GM23248 (cell line): ENCODE measurements at places on chromosomes 13 and 19. TPM values are rescaled to one million over a fixed set of nuclear protein-coding genes. Genes with fewer than 3 reads are reported as not detected.

GRCh38 chr13:79560954-79561353 lies 80.0 kb downstream of the NDFIP2 start:
- peaks cover 19% of the 10 kb centered on the region; the same call in 1 of the 2 replicates for H3K36me3 ChIP-seq
- H3K27ac ChIP-seq: no peak overlapping the region
- no peaks in the 10 kb centered on the region for H3K27me3 ChIP-seq
- no peak overlapping the region for H3K4me3 ChIP-seq
- no peaks in the 10 kb centered on the region for H3K4me1 ChIP-seq
- DNase-seq: no peak

- H3K4me3 ChIP-seq: no peak overlapping the region
- H3K27ac ChIP-seq: peak overlapping the region; percentile 87
- H3K4me1 ChIP-seq: peaks cover 13% of the 10 kb centered on the region
- no peaks in the 10 kb centered on the region for H3K27me3 ChIP-seq
- 0 out of 2 replicates have a peak, but pooled peaks cover 3% of the 10 kb centered on the region for H3K36me3 ChIP-seq
Measured at GRCh38 chr13:27264648-27265047, 6.0 kb upstream of the RASL11A start.

GRCh38 chr13:110329258-110329657 lies 22.2 kb downstream of the COL4A2 start:
- peaks cover 55% of the 10 kb centered on the region for H3K4me1 ChIP-seq
- H3K4me3 ChIP-seq: no peak overlapping the region

GRCh38 chr19:28785971-28786370 lies 427.0 kb downstream of the UQCRFS1 start:
- no peaks in the 10 kb centered on the region for H3K4me1 ChIP-seq
- H3K27me3 ChIP-seq: 0 out of 2 replicates have a peak, but pooled peaks cover 10% of the 10 kb centered on the region
- no peaks in the 10 kb centered on the region for H3K36me3 ChIP-seq
- no peak overlapping the region for H3K27ac ChIP-seq
- no peak overlapping the region for H3K4me3 ChIP-seq
- no peak for DNase-seq

- peaks cover 1% of the 10 kb centered on the region; the same call in 1 of the 2 replicates for H3K27me3 ChIP-seq
- H3K4me1 ChIP-seq: no peaks in the 10 kb centered on the region
- H3K36me3 ChIP-seq: no peaks in the 10 kb centered on the region
- no peak overlapping the region for H3K27ac ChIP-seq
- H3K4me3 ChIP-seq: no peak overlapping the region
- DNase-seq: no peak
Measured at GRCh38 chr13:36665630-36666029, 8.2 kb upstream of the SERTM1 start.

GRCh38 chr13:33441015-33441414 lies 155.5 kb upstream of the STARD13 start:
- no peaks in the 10 kb centered on the region for H3K36me3 ChIP-seq
- no peak overlapping the region for H3K27ac ChIP-seq
- H3K27me3 ChIP-seq: no peaks in the 10 kb centered on the region
- H3K4me3 ChIP-seq: no peak overlapping the region

DNA sequence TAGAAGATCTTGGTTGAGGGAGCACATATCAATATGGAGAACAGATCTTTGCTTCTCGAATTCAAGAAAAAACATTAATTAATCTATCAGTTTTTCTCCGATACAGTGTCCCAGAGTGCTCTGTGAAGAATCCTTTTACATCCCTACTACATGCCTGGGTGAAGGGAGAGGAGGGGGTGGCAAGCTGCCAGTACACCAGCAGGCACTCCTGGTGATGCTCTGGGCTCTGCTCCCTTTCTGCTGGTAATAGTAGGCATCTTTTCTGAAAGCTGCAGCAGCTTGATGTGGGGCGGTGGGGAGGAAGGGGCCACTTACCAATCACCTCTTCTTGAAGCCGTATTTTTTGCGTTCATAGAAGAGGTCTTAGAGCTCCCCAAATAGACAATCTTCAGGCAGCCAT lies 30.7 kb downstream of the PBX4 start:
- H3K27ac ChIP-seq: no peak overlapping the region
- H3K4me3 ChIP-seq: no peak overlapping the region
- H3K27me3 ChIP-seq: no peaks in the 10 kb centered on the region
- no peaks in the 10 kb centered on the region for H3K36me3 ChIP-seq
- no peak for DNase-seq

GRCh38 chr13:104737713-104738112 lies 1671.5 kb upstream of the SLC10A2 start:
- H3K4me3 ChIP-seq: no peak overlapping the region
- H3K4me1 ChIP-seq: no peaks in the 10 kb centered on the region
- H3K36me3 ChIP-seq: no peaks in the 10 kb centered on the region
- H3K27ac ChIP-seq: no peak overlapping the region
- no peaks in the 10 kb centered on the region for H3K27me3 ChIP-seq

DNA sequence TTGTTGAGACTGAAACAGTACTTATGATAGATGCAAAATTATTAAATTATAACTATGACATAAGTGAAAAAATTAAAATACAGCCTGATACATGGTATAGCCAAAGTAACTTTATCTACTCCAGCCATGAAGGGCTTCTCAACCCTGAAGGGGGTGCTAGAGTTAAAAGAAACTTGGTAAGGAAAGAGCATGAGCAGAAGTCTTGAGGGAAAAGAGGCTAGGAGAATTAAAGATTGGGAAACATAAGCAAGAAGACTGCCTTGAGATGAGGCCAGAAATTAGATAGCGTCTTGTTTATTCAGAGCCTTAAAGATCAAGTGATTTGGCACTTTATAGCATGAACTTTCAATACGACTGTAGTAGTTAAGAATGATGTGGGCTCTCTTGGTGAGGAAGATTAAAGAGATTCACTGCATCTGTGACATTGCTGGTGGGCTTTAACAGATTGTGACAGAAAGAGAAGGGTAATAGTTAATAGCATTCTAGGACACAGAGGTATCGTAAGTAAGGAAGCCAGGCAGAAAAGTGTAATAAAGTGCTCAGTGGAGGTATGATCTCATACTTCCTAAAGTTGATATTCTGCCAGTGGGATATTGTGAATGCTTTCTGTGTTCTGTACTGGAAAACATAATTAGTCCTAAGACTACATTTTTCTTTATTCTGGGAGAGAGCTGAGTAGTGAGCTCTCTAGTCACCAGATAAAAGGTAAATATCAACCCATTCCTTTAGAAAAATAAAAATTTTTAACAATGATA lies 385.4 kb upstream of the PRR20A start:
- H3K27me3 ChIP-seq: no peaks in the 10 kb centered on the region
- DNase-seq: no peak
- no peaks in the 10 kb centered on the region for H3K36me3 ChIP-seq
- H3K4me3 ChIP-seq: no peak overlapping the region
- no peaks in the 10 kb centered on the region for H3K4me1 ChIP-seq
- H3K27ac ChIP-seq: no peak overlapping the region

DNA sequence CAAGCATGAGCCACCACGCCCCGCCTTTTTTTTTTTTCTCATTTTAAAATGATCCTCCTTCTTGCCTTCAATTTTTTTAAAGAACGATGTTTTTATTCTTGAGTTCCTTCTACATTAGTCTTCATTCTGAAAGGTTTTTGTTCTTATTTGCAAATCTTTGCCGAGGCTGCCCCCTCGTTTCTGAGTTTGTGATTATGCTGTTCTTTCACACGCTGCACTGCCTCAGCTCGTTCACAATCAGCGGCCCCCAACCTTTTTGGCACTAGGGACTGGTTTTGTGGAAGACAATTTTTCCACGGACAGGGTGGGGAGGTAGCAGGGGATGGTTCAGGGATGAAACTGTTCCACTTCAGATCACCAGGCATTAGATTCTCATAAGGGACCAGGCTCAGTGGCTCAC lies 26.6 kb downstream of the ZNF787 start:
- no peaks in the 10 kb centered on the region for H3K36me3 ChIP-seq
- DNase-seq: no peak
- no peak overlapping the region for H3K4me3 ChIP-seq
- peaks cover 12% of the 10 kb centered on the region for H3K4me1 ChIP-seq
- no peaks in the 10 kb centered on the region for H3K27me3 ChIP-seq

DNA sequence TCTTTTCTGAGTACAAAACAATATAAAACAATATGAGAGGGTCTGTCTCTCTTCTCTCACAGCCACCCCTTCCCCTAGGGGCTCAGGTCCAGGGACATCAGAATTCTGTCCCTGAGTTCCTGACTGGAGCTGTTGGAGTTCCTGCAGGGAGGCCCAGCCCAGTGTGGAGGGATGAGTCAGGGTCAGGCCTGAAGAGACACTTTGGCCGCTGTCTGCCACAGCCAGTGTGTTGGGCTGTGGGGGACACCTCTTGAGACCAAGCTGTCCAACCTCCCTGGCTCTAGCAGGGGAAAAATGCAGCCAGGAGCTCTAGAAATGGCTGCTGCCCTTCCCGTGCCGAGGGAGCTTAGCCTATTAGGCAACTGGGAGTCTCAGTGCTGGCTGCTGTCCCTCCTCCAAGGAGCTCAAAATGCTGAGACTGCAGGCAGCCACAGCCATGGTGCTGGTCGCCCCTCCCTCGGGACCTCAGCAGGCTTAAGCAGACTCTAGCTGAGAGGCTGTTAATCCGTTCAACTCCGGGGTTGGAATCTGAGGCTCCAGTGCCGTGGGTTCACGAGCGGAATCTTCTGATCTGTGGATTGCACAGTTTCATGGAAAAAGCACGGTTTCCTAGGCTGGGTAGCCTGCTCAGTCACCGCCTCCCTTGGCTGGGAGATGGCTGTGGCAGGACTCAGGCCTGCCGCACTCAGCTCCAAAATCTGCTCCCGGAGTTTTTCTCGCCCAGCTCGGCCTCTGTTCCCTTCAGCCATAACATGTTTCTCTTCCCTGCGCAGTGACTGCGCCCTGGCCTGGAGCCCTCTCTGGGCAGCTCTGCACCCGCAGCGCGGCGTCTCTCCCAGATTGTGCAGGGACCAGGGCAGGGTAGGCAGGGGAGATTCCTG lies 3.8 kb upstream of the ZNF626 start:
- H3K4me1 ChIP-seq: peaks cover 4% of the 10 kb centered on the region; the same call in 1 of the 2 replicates
- H3K4me3 ChIP-seq: no peak overlapping the region
- H3K27ac ChIP-seq: no peak overlapping the region
- DNase-seq: peak; percentile 35

- H3K36me3 ChIP-seq: no peaks in the 10 kb centered on the region
- no peaks in the 10 kb centered on the region for H3K27me3 ChIP-seq
- no peak for DNase-seq
- H3K4me1 ChIP-seq: no peaks in the 10 kb centered on the region
- H3K27ac ChIP-seq: no peak overlapping the region
Measured at GRCh38 chr13:67619995-67620380, 389.9 kb upstream of the PCDH9 start.

DNA sequence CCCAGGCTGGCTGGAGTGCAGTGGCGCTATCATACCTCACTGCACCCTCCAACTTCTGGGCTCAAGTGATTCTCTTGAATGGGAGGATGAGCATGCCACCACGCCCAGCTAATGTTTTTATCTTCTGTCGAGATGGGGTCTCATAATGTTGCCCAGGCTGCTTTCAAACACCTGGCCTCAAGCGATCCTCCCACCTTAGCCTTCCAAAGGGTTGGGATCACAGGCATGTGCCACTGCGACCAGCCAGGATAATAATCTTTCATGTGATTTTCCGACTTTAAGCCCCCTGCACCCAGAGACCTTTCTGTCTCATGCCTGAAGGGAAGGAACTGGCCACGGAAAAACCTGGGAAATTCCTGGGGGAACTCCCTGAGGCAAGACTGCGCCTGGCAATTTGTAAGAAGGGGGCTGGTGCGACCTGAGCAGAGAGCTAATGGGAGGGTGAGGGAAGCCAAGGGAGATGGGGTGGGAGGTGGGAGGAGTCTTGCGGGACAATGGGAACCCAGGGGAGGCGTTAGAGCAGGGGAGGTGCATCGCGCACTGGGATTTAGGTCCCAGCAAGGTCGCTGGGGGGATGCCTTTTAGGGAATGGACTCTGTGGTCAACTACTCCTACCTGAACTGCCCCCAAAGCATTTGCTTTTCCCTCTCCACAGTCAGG lies 1.2 kb upstream of the CCDC124 start:
- no peak for DNase-seq
- H3K27ac ChIP-seq: no peak overlapping the region
- no peaks in the 10 kb centered on the region; the same call in 1 of the 2 replicates for H3K4me1 ChIP-seq
- no peaks in the 10 kb centered on the region for H3K36me3 ChIP-seq

- no peaks in the 10 kb centered on the region for H3K36me3 ChIP-seq
- DNase-seq: peak; percentile 72
- H3K27ac ChIP-seq: peak overlapping the region; percentile 71
- H3K4me3 ChIP-seq: no peak overlapping the region
Measured at GRCh38 chr19:46958532-46958931, 61.1 kb upstream of the NPAS1 start.

- no peaks in the 10 kb centered on the region for H3K36me3 ChIP-seq
- no peaks in the 10 kb centered on the region for H3K4me1 ChIP-seq
- no peaks in the 10 kb centered on the region for H3K27me3 ChIP-seq
- H3K27ac ChIP-seq: no peak overlapping the region
- no peak for DNase-seq
Measured at GRCh38 chr19:42344336-42344893, 19.0 kb downstream of the MEGF8 start.

GRCh38 chr13:100075700-100076587 lies 12.9 kb upstream of the PCCA start:
- H3K27ac ChIP-seq: no peak overlapping the region
- H3K27me3 ChIP-seq: no peaks in the 10 kb centered on the region
- H3K36me3 ChIP-seq: no peaks in the 10 kb centered on the region
- no peaks in the 10 kb centered on the region for H3K4me1 ChIP-seq

DNA sequence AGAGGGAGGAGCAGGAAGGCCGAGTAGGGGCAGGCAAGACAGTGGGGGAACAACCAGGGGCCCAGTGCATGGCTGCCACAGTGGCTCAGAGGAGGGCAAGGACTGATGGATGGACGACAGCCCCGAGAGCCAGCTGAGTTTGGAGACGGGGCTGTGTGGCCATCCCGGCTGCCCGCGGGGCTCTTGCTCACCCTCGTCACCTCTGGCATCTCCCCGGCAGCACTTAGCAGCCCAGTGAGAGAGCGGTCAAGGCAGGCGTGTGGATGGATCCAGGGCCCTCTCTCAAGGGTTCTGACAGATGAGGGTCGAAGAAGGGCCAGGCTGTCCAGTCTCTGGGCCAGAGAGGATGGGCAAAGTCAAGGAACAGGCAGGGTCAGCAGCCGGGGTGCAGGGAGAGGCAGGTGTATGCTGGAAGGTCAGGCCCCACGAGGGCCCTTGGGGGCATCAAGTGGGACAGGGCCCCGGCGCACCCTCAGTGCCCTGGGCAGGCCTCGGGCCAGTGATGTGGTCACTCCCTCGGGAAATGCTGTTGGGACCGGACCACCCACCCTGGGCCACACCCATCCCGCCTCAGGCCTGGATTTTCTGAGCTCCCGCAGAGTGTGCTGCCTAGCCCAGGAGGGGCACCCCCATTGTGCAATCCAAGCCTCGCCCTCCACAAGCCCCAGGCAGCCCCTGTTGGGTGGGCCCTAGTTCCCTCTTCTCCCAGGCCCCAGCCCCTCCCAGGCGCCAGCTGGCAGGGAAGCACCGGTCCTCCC lies 56.4 kb upstream of the TPM4 start:
- H3K4me3 ChIP-seq: no peak overlapping the region
- no peaks in the 10 kb centered on the region for H3K36me3 ChIP-seq
- no peak overlapping the region for H3K27ac ChIP-seq
- H3K27me3 ChIP-seq: no peaks in the 10 kb centered on the region
- H3K4me1 ChIP-seq: no peaks in the 10 kb centered on the region

- DNase-seq: no peak
- no peak overlapping the region for H3K27ac ChIP-seq
- no peaks in the 10 kb centered on the region for H3K4me1 ChIP-seq
- no peaks in the 10 kb centered on the region for H3K27me3 ChIP-seq
- H3K4me3 ChIP-seq: no peak overlapping the region
- H3K36me3 ChIP-seq: no peaks in the 10 kb centered on the region
Measured at GRCh38 chr13:59024434-59024833, 1139.3 kb downstream of the DIAPH3 start.

The FCAR gene
- total RNA-seq: not detected in 2 replicates

The SIGLEC8 gene
- not detected in 2 replicates for total RNA-seq

The NCAN gene
- total RNA-seq: not detected in 2 replicates

The DMKN gene
- 20.0 and 25.4 TPM in 2 replicates for total RNA-seq

The HMGB1 gene
- total RNA-seq: 193 and 233 TPM in 2 replicates

The NHLRC3 gene
- 7.6 and 12.9 TPM in 2 replicates for total RNA-seq

The DACT3 gene
- 7.1 and 7.3 TPM in 2 replicates for total RNA-seq

The PLIN5 gene
- total RNA-seq: not detected in 2 replicates

The SYCN gene
- total RNA-seq: not detected in 2 replicates

The CD209 gene
- not detected in 2 replicates for total RNA-seq

The SIGLEC10 gene
- not detected in 2 replicates for total RNA-seq
